Esophagus squamous epithelium (tissue), 5 donors: ENCODE measurements at places on chromosomes 6 and 20.

- no peak for DNase-seq
These were observed 4.9 kb downstream of the GTPBP2 start for GRCh38 chr6:43623880-43624785.

DNA sequence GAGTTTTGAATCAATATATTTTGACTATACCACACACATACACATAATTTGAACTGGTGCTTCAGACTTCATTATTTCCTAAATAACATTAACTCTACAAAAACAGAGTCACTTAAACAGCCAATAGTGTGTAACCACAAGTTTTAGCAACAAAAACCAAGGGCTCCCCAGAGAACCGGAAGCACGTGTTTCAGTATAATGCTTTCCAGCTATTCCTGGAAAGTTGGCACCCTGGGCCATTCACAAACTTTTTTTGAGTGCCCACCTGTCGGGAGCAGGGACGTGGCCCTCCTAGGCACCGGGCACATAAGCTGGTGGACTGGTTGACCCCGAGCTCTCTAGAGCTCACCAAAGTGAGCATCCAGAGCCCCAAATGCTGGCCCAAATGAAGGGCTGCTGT is 1.9 kb upstream of the SLC35D3 start:
- no peak for DNase-seq

DNA sequence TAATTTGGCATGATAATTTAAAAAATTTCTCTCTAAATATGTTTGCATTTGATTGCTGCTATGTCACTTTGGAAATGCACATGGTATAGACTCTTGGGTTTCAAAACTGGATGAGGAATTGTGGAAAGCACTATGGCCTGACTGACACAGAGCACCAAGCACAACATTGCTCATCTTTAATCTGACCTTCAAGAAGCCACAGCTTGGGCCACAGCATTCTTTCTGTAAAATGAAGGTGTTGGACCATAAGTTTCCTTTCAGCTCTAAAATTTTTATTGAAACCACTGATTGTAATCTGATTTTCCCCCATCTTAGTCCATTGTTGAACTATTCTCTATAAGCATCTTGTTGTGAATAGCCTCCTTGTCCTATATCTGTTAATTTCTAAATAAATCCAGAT is 41.0 kb downstream of the QKI start:
- DNase-seq = no peak

DNA sequence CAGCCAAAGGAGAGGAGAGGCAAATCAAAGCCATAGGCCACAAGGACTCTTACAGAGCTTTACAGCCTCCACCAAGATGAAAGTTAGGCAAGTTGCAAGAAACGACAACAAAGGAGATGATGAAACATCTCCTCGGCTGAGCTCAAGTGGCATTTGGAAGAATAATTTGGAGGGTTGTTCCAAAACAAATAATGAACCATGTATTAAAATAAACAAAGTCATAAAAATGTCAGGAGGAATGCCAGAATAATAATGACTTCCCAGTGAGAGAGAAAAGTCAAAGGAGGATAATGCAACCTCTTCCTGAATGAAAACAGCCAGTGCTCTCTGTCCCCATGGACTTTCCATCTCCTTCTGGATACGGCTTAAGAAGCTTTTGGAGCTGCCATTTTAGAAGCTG is 371.4 kb upstream of the ID4 start:
- DNase-seq = no peak

GRCh38 chr20:48184229-48184628 is 398.9 kb upstream of the SULF2 start:
- no peak for DNase-seq
